ENCODE measurements at places on chromosomes 12 and 14. TPM values are rescaled to one million over a fixed set of nuclear protein-coding genes. Genes with fewer than 3 reads are reported as not detected.

- no peak for DNase-seq
- no peaks in the 10 kb centered on the region for H3K27me3 ChIP-seq
- H3K36me3 ChIP-seq: peaks cover 6% of the 10 kb centered on the region
- peak overlapping the region; percentile 7 for H3K27ac ChIP-seq
Observed at GRCh38 chr14:59711080-59711479, 134.5 kb upstream of the CCDC175 start.

GRCh38 chr14:65229748-65230728 lies 127.7 kb upstream of the MAX start:
- no peaks in the 10 kb centered on the region for H3K27me3 ChIP-seq
- H3K36me3 ChIP-seq: no peaks in the 10 kb centered on the region
- no peak overlapping the region for H3K4me3 ChIP-seq
- peaks cover 25% of the 10 kb centered on the region for H3K4me1 ChIP-seq
- DNase-seq: no peak
- H3K27ac ChIP-seq: peak overlapping the region; percentile 44

DNA sequence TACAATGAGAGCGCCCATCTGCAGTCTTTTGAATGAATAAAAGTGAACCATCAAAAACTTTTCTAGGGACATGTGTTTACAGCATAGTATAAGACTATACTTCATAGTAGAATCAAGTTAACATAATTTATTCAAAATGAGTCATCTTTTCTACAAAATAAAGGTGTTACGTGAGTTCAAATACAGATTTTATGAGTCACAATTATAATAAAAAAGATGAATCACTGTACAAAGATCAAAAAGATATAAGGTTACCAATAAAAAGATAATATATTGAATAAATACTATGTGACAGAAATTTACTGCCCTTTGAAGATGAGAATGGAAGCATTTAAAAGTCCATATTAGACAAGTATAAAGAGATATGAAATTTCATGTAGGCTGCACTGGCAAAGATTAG lies 2.8 kb downstream of the MBIP start:
- H3K36me3 ChIP-seq: peaks cover 40% of the 10 kb centered on the region
- H3K27me3 ChIP-seq: no peaks in the 10 kb centered on the region
- DNase-seq: peak; percentile 36

DNA sequence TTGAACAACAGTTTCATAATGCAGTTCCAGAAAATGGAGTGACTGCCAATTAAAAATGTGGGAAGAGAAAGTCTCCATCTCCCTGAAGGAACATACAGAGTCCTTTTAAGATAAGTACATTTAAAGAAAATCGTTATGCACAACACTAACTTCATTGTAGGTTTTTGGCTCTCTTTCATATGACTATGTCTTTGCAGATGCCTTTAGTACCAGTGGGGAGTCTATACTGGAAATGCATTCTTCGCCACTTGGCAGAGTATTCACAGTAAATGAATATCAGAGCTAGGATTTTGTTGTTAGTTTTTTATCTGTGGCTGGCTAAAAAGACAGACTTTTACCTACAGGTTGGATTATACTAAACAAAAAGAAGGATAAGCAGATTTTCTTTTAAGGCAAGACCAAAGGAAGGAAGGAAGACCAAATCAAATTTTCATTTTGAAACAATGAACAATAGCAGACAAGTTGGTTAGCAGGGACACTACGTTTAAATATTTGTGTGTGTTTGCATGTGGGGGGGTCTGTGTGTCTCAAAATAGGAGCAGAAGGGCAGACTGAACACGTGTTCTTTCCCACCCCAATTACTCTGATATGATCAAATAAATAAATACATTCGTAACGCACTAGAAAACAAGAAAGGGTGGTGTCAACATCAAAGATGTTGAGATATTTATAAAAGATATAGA lies 124.5 kb downstream of the BTG1 start:
- no peak overlapping the region for H3K27ac ChIP-seq
- DNase-seq: no peak
- H3K4me1 ChIP-seq: no peaks in the 10 kb centered on the region
- H3K4me3 ChIP-seq: no peak overlapping the region
- H3K27me3 ChIP-seq: no peaks in the 10 kb centered on the region
- H3K36me3 ChIP-seq: peaks cover 5% of the 10 kb centered on the region

DNA sequence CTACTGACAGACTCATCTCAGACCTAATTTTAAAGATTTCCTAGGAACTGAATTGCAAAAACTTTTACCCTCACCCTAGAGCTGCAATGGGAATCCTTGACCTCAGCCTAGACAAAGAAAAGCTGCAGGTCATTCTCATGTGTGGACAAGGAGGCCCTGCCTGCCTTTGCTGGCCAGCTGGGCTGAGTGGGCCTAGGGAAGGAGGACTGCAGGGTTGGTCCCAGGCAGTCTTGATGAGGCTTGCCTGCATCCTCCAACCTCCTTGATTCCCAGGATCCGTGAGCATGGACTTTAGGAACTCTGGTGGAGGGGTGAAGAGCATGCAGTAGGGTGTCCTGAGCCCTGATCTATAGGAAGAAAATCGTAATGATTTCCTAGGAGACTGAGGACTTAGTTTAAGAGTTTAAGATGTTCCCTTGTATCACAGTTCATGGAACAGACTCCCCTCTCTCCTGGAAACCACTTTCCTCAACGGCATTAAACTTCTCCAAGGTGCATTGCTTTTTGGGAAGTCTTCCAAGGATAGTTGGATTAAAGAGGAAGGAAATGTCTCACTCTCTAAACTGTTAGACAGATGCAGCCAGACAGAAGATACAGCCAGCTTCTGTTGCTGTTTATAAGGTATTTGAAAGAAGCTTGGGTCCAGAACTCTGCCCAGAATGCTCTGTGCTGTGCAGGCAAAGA lies 55.4 kb upstream of the DDX11 start:
- H3K4me3 ChIP-seq: no peak overlapping the region
- H3K27ac ChIP-seq: no peak overlapping the region
- no peaks in the 10 kb centered on the region for H3K4me1 ChIP-seq
- peaks cover 5% of the 10 kb centered on the region for H3K36me3 ChIP-seq
- H3K27me3 ChIP-seq: peaks cover 53% of the 10 kb centered on the region

DNA sequence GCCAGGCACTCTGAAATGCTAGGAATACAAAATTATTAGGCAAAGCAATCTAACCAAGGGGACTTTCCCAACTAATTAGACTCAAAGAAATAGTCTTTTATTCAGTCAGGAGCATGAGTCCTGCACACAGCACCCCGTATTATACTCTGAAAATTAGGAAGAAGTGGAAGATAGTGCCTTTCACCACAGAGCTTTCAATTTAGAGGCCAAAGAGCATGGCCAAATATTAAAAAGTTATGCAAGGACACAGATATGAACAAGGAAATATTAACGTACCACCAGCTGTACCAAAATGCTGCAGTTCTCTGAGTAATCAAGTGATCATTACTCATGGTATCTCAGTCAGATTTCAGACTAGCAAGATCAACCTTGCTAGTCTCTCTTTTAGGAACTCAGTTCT lies 22.6 kb upstream of the MDM2 start:
- peak overlapping the region; percentile 3 for H3K27ac ChIP-seq
- peaks cover 6% of the 10 kb centered on the region for H3K36me3 ChIP-seq
- DNase-seq: no peak

DNA sequence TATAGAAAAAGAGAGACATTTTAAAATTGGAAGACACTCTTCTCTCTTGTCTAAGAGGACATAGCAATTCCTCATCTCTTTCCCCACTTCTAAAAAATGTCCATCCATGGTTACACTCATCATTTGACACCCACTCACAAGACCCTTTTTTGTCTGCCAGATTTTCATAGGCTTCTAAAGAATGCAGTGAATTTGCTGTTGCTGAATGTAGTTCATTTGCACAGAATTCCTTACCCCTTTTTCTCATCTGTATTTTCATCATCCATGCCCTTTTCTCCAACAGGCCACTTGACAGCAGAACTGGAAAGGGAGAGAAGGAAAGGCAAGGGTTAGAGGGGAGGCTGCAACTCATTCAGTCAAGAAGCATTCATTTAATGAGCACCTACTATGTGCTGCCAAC lies 128.0 kb downstream of the NUAK1 start:
- no peak overlapping the region for H3K27ac ChIP-seq
- no peaks in the 10 kb centered on the region for H3K36me3 ChIP-seq
- DNase-seq: no peak

DNA sequence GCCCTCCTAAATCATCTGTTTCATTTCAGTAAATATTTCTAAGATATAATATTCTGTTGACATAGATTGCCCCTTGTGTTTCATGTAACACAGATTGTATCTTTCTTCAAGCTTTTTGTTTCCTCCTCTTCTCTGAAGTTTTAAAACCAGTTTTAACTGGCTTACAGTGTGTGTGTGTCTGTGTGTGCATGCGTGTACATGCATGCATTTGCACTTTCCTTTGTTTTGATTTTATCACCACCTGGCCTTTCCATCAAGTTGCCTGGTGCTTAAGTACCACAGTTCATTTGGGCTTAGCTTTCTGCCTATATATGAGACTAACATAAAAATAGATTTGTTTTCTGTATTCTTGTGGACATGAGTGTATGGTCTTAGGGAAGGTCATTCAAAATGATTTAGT lies 31.9 kb downstream of the ETNK1 start:
- H3K4me1 ChIP-seq: peaks cover 36% of the 10 kb centered on the region
- H3K4me3 ChIP-seq: no peak overlapping the region
- no peaks in the 10 kb centered on the region for H3K27me3 ChIP-seq
- no peak overlapping the region for H3K27ac ChIP-seq

- peak overlapping the region; percentile 61 for H3K27ac ChIP-seq
- no peak overlapping the region for H3K4me3 ChIP-seq
- H3K4me1 ChIP-seq: peaks cover 14% of the 10 kb centered on the region
- no peaks in the 10 kb centered on the region for H3K27me3 ChIP-seq
- H3K36me3 ChIP-seq: peaks cover 49% of the 10 kb centered on the region
Observed at GRCh38 chr12:50415899-50416479, 15.3 kb downstream of the LARP4 start.

- H3K36me3 ChIP-seq: no peaks in the 10 kb centered on the region
- H3K27ac ChIP-seq: peak overlapping the region; percentile 64
- H3K4me1 ChIP-seq: peaks cover 24% of the 10 kb centered on the region
Observed at GRCh38 chr12:53989227-53990113, 4.5 kb downstream of the HOXC10 start.

MIS18BP1 gene
- 31.6 TPM for total RNA-seq

GOLGA5 gene
- 60.6 TPM for total RNA-seq

CDC42BPB gene
- total RNA-seq: 91.1 TPM

SLC22A17 gene
- total RNA-seq: not detected

PPP1R3E gene
- total RNA-seq: 7.2 TPM

OTX2 gene
- not detected for total RNA-seq
